ENCODE measurements at places on chromosomes 5 and 9.

- DNase-seq, result no peak
Measured at GRCh38 chr5:50697739-50698138, 31.3 kb downstream of the PARP8 start.

GRCh38 chr5:84642795-84643194 lies 258.1 kb upstream of the EDIL3 start:
- DNase-seq, result no peak

GRCh38 chr5:61687371-61687770 lies 355.3 kb downstream of the ZSWIM6 start:
- DNase-seq, result no peak

DNA sequence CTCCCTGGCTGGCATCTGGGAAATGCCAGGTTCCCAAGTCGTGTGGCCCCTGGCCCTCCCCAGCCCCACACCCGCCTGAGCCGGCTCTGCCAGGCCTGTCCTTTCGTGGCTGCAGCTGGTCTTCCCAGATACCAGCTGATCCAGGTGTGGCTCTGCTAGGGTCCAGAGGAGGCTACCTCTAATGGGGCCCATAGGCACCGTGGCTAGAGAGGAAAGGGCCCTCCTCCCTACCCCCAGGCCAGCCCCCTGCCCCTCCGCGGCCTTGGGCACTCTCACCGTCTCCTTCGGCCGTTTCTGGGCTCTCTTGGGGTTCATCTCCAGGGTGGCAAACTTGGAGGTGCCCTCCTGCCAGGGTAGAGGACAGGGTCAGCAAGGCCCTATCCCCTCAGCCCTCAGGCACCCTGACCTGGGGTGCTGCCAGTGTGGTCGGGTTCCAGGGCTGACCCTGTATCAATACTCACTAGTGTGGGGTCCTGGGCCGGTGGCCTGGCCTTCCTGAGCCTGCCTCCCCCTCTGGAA lies 17.0 kb downstream of the RALGDS start:
- DNase-seq, result no peak

GRCh38 chr5:173968154-173968797 lies 20.7 kb upstream of the C5orf47 start:
- no peak for DNase-seq

DNA sequence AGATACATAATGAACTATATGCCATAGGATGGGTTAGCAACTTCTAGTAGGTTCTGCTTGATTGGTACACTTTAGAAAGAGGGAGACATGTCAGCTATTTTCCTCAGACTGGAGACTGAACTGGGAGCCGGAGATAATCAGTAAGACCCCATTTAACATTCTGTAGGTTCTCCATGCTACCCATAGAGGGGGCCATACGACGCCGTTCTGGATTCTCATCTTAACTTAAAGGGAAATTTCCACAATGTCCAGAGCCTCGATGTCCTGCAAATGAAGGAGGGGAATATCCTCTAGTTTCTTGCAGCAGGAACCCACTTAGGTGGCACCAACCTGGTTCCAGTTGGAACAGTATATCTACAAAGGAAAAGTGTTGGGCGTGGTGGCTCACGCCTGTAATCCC lies 22.3 kb upstream of the NPM1 start:
- DNase-seq, result no peak

DNA sequence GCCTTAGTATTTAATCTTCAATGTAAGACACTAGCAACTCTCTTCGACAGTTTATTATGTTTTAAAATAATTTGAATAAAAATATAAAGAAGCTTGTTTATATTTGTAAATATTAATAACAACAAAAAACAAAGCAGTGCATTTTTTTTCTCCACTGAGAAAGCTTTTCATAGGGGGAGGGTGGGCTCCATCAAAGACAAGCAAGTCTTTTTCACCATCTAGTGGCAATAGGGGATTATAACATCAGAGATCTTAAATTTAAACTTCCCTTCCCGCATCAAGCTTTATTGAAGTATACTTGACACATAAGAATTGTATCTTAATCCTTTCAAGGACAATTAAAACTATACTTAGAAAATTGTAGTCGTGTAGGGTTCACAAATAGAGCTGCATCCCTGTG lies 9.3 kb upstream of the OR13F1 start:
- DNase-seq, result no peak

DNA sequence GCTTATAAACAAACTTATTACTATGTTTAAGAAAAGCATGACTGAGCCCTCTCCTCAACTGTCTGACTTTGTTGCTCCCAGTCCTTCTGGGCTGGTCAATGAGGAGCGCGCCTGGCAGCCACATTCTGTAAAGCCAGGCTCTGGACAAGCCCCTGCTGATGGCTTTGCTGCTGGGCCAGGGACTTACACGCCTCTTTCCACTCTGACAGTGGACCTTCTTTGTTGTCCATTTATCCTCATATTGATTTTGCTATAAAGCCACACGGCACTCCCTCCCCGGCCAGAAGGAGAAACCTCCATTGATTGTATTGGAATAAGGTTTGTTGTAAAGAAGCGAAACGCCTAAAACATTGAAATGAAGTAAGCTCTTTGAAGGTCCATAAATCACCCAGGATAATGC lies 50.6 kb downstream of the C5orf15 start:
- no peak for DNase-seq

DNA sequence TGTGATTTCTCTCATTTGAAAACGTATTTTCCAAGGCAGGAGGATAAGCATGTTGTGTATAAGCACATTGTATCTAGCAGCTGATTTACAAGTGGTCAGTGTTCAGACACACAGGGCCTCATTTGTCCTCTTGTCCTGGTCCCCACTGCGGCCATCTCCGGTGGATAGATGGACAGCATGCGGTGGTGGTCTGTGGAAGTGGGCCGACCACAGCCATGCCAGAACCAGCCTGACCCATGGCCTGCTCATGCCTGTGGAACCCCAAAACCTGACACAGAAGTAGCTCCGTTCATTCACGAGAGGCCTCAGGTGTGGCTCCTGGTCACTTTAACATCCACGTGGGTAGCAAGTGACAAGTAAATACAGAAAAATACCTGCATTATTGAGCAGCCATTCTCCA lies 14.6 kb downstream of the IRX2 start:
- no peak for DNase-seq

DNA sequence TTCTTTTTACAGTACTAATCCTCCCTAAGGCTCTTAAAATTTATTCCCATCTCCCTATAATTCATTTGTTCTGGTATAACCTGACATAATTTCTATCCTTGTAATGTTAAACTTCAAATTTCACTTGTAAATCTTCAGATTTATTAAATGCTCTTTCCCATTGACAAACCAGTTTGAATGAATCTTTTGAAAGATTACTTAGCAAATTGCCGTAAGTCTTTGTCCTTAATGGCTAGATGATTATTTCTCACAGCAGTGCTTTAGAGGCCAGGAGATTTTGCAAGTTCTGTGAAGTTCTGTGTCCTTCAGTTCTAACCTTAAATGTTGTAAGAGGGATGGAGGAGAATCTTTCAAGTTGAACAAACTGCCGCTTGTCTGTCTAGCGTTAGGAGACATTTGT lies 4.2 kb downstream of the SLC44A1 start:
- no peak for DNase-seq

DNA sequence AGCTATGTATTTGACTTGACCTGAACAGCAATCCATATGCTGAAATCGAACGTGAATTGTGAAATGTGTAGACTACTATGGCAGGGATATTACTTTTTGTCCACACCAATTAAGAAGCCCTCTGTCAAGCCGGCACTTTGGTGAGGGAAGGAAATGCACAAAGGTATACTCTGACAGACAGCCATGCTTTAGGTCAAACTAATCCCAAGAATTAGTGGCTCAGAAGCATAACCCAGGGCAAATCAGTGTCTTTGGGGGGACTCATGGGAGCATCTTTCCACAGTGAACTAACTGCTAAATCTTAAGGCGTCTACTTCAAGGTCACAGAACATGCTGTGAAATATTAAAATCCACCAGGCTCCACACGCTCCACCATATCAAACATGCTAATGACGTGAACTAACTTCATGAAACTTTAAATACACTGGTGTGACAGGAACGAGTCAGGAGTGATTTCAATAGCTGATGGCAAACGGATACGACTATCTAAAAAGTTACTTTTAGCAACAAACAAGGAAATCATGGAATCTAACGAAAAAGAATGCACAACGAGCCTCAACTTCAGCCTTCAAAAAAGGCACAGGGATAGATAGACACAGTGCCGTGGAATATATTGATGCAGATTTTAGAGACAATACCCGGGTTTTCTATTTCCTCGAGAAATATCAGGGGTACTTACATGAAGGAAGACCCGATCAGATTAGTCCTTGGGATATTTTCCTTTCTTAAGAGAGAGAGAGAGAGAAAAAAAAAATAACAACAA lies 527 bp downstream of the MEF2C start:
- no peak for DNase-seq

DNA sequence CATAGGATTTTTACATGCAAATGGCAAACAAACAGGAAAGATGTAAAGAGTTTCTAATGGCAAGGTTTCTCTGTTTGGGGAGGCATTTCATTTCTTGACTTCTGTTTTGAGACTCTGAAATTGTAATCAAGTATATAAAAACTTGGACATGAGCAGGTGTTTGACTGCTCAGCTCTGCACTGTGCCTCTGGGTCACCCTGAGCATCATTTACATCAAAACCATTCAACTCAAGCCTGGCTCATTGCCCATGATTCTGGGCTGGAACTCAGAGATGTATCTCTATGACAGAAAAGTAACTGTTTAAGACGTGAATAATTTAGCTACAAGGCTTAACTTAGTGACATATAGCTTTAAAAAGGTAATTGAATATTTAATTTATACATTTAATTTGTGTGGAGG lies 1402.4 kb upstream of the NUDT12 start:
- DNase-seq, result no peak

All from GDM1 (cell line).